ENCODE measurements at places on chromosomes 3 and 15.

- no peak for DNase-seq
These were observed 171.4 kb downstream of the NSUN3 start for GRCh38 chr3:94234177-94234788.

DNA sequence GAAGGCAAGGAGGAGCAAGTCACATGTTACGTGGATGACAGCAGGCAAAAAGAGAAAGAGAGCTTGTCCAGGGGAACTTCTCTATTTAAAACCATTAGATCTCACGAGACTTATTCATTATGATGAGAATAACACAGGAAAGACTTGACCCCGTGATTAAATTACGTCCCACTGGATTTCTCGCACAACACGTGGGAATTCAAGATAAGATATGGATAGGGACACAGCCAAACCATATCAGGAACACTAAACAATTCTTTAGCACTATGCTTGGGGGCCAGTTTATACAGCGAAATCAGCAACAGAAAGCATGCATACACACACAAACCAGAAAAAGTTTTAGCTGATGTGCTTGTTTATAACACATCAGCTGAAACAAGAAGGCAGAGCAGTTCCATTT lies 704.2 kb downstream of the OTOL1 start:
- DNase-seq, result no peak

DNA sequence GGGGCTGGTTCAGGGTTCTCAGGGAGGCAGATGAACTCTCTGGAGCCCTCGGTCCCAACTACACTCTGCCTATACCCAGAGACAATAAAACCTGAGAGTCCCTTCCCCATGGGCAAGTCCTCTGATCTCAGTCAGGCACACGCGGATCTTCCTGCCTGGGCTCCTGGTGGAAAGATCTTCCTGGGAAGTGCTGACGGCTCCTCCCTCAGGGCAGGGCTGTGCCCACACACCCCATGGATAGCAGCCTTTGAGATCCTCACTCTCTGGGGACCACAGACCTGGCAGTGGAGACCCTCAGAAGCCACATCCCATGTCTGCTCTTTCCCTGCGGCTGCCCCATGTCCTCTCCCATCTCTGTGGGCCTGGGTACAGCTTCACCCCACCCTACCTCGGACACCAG lies 10.4 kb downstream of the SH2D7 start:
- DNase-seq, result no peak

DNA sequence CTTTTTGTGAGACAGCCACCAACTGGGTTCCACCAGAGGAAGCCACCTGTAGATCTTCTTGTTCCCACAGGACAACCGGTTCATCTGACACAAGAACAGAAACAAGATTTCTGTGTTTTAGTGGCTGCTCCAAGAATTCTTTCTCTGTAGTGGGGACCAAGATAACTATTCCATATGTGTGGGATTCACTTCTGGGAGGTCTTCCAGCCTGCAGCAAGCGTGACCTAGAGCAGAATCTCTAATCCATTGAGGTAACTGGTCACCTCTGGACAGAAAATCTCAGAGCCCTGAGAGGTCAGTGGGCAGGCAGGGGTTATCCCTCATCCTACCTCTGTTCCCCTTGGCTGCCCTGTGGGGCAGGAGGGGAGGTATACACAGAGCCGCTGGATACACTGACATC lies 311.3 kb downstream of the NTRK3 start:
- DNase-seq, result no peak

- DNase-seq, result no peak
These were observed 31.0 kb downstream of the EPHB3 start for GRCh38 chr3:184592371-184593219.

- DNase-seq, result peak; percentile 42
These were observed 6.0 kb downstream of the MUC13 start for GRCh38 chr3:124928333-124929202.

DNA sequence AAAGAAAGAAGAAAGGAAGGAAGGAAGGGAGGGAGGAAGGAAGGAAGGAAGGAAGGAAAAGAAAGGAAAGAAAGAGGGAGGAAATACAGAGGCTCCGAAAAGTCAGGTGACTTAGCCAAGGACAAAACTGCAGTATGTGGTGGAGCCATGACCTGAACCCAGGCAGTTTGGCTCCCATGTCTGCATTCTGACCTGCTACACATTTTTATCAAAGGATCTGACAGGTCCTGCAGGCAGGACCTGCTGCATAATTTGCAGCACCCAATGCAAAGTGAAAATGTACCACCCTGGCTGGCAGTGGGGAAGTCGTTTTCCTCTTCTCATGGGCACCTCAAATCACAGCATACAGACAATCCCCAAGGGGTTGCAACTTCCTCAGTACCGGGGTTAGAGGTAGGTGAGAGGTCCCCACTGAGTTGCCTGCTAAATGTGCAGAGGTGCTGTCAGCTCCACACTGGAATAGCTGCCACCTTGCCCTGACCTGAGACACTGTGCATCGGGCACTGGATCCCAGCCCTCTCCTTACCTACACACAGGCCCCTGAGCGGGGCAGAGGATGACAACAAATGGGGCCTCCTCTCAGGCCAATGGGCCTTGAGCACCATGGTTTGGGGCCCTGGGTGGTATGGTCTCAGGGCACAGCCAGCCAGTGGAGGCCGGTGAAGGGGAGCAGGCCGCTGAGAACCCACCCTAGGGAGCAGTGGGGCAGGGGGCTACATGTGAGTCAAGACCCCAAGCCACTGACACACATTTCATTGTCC lies 175.1 kb downstream of the SHQ1 start:
- no peak for DNase-seq

DNA sequence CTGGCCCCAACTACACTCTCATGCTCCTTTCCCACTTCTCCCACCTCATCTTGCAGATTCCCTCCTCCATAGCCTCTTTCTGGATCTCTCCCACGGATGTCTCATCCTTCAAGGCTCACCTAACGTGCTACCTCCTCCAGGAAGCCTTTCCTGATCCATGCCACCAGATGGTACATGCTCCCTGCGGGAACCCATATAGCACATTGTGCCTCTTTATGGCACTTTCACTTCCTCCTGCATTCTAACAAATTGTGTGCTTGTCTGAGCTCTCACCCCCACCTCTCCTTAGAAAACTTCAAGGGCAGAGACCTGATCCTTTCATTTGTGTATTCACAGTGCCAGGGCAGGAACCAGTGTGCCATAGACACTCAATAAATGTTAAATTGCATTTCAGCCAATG lies 63.0 kb downstream of the HES1 start:
- no peak for DNase-seq

- DNase-seq, result no peak
These were observed 466 bp downstream of the IQSEC1 start for GRCh38 chr3:13072600-13073325.

- no peak for DNase-seq
These were observed 412.3 kb downstream of the ERC2 start for GRCh38 chr3:56055951-56056350.

DNA sequence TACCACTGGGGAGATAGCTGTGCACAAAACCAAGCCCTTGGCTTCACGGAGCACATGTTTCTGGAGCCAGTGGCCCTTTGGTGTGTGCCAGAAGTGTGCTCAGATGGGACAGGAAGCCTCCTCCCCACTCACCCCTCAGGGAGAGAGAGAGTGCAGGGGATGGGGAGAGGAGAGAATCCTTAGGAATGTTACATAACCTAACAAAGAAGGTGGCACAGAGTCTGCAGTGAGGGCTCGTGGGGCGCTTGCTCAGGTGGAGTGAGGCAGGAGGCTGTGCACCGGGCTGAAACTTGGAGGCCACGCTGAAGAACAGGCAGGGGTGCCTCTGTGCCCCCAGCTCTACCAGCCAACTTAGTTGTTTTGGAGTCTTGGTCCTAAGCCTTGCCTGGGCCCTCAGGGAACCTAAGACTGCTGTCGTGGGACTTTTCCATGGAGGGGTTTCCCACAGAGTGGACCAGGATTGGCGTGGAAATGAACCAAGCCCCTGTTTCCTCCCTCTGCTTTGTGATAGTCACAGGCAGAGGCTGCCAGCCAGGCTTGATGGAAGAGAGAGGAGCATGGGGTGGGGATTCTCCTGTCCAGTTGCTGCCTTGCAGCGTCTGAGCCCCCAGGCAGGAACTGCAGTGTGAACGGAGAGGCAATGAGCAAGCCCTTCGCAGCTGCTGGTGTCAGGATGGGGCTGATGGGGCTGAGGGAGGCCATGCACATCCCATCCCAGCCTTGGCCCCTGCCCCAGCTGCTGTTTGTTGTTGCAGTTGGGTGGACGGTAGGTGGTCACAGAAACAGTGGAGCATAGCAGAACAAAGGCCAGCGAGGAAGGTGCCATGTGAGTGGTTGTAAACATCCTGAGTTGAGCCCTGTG lies 32.7 kb downstream of the PDIA5 start:
- no peak for DNase-seq

GRCh38 chr3:63762180-63762579 lies 56.9 kb upstream of the C3orf49 start:
- DNase-seq, result no peak

GRCh38 chr15:93072411-93073394 lies 16.3 kb downstream of the RGMA start:
- no peak for DNase-seq

- DNase-seq, result no peak
These were observed 2.0 kb upstream of the GANC start for GRCh38 chr15:42270996-42271395.

GRCh38 chr3:59809710-59810444 lies 760.1 kb upstream of the CFAP20DC start:
- no peak for DNase-seq

GRCh38 chr3:132661101-132661500 lies 972 bp downstream of the UBA5 start:
- no peak for DNase-seq

DNA sequence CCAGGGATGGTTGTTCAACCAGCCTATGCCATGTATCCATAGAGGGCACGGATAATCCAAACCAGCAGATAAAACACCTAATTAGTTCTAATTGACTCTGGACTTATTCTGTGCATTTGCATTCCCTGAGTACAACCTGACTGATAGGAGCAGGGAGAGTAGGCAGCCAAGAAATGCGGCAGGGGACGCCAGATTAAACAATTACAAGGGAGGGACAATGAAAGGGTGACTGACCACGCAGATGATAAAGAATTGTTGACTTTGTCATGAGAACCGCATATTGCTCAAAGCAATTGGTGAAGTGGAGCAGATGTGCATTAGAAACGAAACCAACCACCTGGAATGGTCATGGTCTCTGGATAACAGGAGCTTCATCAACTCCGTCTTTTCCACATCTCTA lies 369.1 kb upstream of the FRG2C start:
- no peak for DNase-seq

GRCh38 chr15:93162560-93162959 lies 73.5 kb upstream of the RGMA start:
- DNase-seq, result no peak

DNA sequence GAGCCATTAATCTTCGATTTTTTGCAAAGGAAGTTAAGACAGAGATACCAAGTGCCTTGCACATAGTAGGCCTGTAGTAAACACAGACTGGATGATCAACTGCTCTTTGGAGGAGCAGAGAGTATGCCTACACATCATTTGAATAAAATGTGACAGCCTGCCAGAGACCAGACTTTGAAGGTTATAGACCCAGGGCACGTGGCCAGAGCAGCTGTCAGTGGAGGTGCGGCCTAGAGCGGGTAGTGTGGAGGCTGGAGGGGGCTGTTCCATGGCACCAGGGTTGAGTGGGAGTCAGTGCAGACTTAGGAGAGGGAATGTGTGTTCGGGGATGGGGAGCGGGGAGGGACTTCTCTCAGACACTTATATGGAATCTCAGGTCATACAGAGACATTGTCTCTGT lies 80.8 kb downstream of the SMAD3 start:
- no peak for DNase-seq

DNA sequence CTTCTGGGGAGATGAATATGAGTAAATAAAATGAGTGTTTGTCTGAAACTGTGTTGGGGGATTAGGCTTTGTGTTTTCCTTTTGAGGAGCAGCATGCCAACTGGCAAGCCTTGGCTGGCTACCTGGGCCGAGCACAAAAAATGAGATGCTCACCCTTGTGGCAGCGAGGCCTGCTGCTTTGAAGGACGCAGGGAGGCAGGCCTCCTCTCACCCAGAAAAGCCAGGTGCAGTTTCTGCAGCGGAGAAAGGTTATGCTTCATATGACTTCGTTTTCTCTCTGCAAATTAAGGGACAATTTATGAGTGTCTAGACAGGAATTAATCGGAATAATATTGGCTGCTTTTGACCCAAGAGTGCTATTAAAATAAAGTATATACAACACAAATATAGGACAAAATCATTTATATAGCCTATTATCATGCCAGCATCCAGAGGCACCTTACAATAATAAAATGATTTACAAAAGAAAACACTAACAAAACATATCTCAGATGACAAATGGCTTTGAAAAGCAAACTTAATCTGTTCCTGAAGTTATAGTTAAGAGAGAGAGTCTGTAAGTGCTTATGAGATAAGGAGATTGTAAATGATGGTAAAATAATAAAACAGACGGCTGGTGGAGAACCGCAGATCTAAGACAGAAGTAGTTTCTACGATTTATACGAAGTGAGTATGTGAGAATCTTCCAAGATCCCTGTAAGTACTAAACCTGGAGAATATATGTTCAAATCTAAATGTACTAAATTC lies 682.8 kb upstream of the NR2F2 start:
- no peak for DNase-seq

- DNase-seq, result no peak
These were observed 74.8 kb downstream of the RPL39L start for GRCh38 chr3:187064210-187065115.

GRCh38 chr3:157312376-157312745 lies 124.3 kb upstream of the PTX3 start:
- no peak for DNase-seq

- DNase-seq, result no peak
These were observed 1.3 kb downstream of the RYK start for GRCh38 chr3:134249296-134249841.

DNA sequence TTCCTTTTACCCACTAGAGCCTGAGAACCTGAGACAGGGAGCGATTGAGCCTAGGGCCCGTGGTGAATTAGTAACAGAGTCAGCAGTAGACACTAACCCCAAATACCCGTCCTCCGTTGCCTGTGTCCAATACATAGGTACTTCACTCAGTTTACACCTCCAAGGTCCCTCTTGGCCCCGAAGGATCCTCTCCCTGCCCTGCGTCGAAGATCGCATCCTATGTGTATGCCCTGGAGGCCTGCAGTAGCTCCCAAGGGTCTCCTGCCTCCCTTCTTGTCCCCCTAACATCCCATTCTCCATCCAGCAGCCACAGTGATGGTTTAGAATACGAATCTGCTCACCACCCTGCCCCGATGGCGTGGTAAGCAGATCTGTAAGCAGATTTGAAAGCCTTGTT lies 67.0 kb downstream of the ISG20 start:
- no peak for DNase-seq

- DNase-seq, result no peak
These were observed 256.3 kb downstream of the MCTP2 start for GRCh38 chr15:94487635-94488034.

- DNase-seq, result no peak
These were observed 225.1 kb upstream of the NDN start for GRCh38 chr15:23912191-23912590.
